ENCODE measurements at places on chromosomes 16 and 17.
A peak's percentile ranks its signal among the peaks of the same experiment; 100 is the strongest.

DNA sequence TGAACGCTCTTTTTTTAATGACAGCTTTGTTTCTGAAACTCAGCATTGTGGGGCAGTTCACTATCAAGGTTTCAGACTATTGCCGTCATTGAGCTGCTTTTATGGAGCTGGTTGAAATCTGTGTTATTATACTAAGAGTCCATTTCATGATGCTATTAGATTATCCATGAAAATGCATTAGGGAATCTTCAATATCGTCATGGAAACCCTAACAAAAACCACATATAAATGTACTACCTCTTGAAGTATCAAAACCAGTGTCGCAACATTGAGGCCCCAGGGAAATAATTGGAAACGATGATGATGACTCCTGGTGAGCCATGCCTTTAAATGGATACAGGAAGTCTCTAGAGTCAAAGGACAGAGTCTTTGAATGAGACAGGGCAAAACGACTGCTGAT, 231.6 kb upstream of the CPHXL start:
- no peak for DNase-seq

GRCh38 chr17:71163813-71164122, 957.1 kb upstream of the SOX9 start:
- no peak for DNase-seq

- no peak for DNase-seq
Observed at GRCh38 chr17:28189667-28190066, 129.3 kb upstream of the TMEM97 start.

DNA sequence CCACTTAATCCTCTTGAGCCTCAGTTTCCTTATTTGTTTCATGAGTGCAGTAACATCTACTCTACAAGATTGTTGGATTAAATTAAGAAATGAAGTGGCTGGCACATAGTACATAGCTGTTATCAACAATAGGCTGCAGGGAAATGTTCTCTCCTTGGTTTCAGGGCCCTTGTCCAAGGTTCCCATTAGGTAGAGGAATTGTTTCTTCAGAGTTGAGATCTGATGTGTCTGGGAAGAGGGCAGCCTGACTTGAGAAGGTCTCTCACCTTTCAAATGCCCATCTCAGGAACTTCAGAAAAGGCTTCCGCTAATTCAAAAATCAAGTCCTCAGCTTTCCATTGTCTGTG, 87.6 kb downstream of the RAB11FIP4 start:
- no peak for DNase-seq

DNA sequence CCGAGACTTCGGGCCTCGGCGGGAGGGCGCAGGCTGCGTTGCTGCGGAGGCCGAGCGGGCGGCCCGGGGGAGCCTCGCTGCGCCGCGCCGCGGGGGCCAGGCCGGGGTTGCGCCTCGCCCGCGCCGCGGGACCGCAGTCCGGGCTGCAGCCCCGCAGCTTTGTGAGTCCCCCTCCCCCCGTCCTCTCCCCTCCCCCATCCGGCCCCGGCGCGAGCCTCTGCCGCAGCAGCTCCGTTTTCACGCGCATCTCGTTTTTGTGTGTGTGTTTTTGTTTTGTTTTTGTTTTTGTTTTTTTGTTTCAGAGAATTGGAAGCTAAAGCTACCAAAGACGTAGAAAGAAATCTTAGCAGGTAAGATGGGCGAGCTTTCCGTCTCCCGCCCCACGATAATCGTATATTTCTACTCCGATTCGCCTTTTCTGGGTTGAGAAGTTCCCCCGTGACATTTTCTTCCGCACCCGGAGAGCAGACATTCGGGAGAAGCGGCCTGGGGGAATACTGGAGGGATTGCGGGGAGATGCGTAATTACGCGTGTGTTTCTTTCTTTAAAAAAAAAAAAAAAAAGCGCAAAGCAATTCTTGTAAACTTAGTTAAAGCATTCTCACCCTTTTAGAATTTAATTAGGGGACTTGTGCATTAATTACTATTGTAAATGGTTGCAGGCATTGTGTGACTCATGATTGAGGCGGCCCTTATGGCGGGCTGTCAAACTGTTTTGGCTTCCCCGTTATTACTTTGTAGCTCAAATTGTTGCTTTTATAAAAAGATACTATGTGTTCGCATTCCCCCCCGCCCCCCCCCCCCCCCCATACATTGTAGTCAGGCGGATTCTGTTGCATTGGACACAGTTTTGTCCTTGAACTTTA, 732 bp downstream of the TNRC6A start:
- peak; percentile 46 for DNase-seq

GRCh38 chr17:8649157-8650118, 18.9 kb upstream of the MYH10 start:
- DNase-seq: no peak

DNA sequence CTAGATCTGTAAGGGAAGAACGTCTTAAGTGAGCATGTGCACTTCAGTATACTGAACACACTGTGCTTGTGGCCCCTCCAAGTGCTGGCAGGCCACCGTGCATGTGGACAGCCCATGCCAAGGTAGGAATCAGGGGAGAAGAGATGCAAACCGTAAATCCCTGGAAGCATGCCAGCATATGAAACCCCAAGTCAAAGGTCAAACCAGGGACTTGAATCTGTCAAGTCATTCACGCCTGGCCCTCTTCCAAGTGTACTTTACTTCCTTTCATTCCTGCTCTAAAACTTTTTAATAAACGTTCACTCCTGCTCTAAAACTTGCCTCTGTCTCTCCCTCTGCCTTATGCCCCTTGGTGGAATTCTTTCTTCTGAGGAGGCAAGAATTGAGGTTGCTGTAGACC, 2.8 kb upstream of the ATXN2L start:
- DNase-seq: no peak

GRCh38 chr17:78343187-78343542, 16.7 kb downstream of the SOCS3 start:
- DNase-seq: no peak

- DNase-seq: no peak
Observed at GRCh38 chr16:21626659-21627277, 25.6 kb downstream of the IGSF6 start.

GRCh38 chr17:410543-411401, 58.2 kb upstream of the RPH3AL start:
- peak; percentile 48 for DNase-seq

GRCh38 chr16:81384006-81384405, 60.6 kb upstream of the CMIP start:
- no peak for DNase-seq

DNA sequence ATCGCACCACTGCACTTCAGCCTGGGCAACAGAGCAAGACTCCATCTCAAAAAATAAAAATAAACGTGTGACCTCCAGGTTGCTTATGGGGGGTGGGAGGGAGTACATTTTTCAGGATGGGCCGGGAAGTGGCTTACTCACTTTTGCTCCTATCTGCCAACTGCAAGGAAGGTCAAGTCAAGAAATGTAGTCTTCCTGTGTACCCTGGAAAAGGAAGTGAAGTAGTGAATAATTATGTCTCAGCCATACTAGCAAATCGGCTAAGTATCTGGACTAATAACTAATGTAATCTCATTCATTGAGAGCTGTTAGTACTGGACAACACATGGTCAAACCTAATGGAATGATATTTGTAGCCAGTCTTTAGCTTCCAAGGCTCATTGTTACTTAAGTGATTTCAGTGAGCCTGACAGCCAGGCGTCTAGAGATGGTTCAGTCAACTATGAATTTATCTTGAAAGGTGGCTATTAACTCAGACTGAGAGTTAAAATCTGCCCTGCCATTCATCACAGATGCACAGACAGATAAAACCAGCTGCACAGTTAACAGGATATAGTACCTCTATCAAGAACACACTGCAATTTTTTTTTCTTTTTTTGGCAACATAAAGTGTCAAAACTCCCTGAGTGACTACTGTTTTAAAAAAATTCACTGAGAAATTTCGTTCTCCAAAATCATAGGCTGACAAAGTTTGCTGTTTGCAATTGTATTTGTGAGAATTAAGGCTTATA, 3.7 kb upstream of the TACO1 start:
- no peak for DNase-seq

DNA sequence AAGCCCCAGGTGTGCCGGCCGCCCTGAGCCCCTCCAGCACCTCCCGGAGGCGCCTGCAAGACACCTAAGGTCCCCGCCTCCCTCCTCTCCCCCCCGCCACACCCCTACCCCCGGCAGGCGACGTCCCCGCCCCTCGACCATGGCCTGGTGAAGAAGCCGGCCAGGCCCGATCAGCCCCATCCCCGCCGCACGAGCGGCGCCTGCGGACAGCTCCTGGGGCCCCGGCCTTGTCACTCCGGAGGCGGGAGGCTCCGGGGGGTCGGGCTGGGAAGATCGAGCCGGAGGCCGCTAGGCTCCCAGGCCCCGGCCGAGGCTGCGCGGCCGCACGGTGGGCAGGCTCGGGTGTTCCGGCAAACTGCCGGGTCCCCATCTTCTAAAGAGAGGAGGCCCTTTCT, 405 bp upstream of the ACE start:
- DNase-seq: peak; percentile 26

DNA sequence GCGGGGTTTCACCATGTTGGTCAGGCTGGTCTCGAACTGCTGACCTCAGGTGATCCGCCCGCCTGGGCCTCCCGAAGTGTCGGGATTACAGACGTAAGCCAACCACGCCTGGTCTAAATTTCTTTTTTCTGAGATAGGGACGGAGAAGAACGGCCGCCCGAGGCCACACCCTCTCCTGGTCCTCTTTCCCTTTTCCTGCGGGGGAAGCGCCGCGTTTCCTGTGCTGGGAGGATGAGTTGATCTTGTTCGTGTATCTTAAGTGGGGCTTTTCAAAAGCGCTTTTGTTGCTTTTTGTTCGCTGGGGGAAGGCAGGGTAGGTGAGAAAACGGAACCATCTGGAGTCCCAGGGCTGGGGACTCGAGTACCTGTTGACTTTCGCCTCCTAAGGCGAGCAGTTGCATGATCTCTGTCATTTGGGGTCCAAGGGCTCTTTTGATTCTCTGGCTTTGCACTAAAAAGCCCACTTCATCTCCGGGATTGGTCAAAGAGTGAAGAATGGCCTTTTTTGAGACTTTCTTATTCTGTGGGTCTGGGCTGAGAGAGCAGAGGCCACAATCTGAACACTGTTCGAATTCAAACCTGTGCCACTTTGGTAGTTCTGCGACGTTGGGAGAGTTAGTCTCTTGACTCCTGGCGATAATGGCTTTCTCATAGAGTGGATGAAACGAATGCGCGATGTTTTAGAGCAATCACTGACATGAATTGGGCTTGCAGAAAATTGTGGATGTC, 1.3 kb downstream of the FUS start:
- DNase-seq: peak; percentile 53

GRCh38 chr16:48386559-48387312, 1.5 kb upstream of the SIAH1 start:
- DNase-seq: no peak

DNA sequence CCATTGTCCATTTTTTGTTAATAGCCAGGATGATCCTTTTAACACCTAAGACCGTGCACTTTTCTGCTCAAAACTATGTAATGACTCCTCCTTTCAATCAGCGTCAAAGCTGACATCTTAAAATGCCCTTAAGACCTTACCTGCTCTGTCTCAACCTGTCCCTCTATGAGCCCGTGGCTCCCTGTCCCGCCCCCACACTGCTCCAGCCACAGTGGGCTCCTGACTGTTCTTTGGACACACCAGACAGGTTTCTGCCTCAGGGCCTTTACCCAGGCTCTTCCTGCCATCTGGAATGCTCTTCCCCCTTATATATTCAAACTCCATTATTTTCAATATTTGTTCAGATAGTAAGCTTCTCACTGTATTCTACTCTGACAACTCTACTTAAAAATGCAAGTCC, 14.1 kb downstream of the CDRT15 start:
- no peak for DNase-seq

- DNase-seq: peak; percentile 53
Observed at GRCh38 chr16:56667581-56668571, at the start of gene MT1G. MT1G (minus strand) TSS chr16:56668065; CDS start chr16:56667993, 72 bp downstream.

- no peak for DNase-seq
Observed at GRCh38 chr17:46108550-46109110, 84.6 kb downstream of the KANSL1 start.

GRCh38 chr16:65751622-65752521, 614.6 kb upstream of the CDH5 start:
- no peak for DNase-seq

- DNase-seq: no peak
Observed at GRCh38 chr16:48444574-48444973, 59.4 kb upstream of the SIAH1 start.

DNA sequence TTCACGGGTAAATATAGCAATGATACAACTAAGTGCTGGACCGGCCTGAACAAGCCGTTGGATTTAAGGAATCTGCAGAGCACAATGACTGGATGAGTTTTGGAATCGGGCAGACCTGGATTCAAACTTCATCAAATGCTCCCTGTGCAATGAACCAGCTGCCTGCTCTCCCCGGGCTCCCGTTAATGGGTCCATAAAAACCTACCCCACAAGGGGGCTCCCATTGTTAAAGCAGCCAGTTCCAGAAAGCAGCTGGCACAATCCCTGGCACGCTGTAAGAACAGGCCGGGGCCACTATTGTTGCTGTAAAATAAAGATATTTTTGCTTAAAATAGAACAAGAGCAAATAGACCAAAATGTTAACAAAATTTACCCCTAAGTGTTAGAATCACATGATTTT, 131.9 kb downstream of the C16orf95 start:
- no peak for DNase-seq

GRCh38 chr16:30532285-30533145, 2.1 kb downstream of the ZNF747 start:
- no peak for DNase-seq

DNA sequence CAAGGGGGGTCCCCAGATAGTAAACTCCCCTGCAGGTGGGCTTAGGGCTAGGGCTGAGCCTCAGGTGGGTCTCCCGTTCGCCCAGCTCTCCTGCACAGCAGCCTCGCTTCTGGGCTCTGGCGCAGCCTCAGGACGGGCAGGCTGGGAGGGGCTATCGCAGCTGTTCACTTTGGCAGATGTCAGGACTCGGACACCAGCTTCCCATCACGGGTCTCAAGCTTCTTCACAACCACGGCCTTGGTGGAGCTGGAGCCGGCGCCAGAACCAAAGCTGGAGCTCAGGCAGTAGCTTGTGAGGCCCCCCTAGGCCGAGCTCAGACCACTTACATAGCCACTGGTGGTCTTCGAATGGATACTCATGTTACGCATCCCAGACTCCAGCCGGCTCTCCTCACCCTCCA, 26.0 kb downstream of the CLEC3A start:
- DNase-seq: no peak

GRCh38 chr16:73054813-73055482, 7.0 kb upstream of the ZFHX3 start:
- DNase-seq: no peak

DNA sequence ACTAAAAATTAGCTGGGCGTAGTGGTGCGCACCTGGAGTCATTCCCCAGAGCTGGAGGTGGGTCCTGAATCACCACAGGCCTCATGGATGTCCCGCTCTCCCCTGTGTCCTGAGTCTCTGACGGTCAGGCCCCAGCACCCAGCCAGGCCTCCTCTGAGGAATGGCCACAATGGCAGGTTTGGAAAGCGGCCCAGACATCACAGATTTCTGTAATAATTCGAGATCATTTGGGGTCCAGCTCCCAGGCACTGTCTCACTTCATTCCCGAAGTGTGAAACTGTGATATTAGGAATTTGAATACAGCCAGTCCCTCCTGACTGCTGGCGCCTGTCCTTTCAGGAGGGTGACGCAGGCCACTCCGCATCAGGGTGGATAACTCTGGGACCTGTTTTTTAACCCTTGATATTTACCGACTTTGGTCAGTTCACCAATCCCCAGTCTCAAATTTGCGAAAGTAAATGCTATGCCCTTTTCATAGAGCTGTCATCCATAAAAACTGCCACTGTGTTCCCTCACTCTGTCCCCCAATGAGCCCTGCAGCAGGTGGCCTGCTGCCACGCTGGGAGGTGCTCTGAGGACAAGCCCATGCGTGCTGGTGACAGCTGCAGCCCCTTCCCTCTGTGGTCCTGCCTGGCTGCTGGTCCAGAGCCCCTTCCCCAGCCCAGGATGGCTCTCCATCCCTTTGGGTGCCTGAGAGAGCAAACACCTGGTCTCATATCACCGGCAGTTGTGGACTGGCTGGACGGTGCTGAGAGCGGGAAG, 28.3 kb upstream of the RPTOR start:
- DNase-seq: no peak
